ENCODE measurements at places on chromosomes 7 and 10.
A peak's percentile ranks its signal among the peaks of the same experiment; 100 is the strongest.

- DNase-seq = no peak
These were observed 162.3 kb downstream of the INHBA start for GRCh38 chr7:41540601-41541000.

DNA sequence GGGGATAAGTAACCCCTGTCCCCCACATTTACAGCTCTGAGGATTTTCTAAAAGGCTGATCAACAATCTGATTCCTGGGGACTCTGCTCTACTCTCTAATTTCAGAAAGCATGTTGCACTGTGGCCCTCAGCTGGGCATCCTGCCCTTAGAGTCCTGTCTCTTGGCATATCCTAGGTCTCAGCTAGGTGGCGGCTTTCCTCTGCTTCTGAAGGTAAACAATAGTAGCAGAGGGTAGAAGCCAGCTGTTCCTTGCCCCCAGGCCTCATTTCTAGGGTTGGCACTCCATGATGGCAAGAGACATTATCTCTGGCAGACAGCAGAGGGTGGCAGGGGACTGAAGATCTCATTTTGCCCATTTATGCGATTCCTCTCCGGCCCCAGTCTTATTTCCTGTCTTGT lies 77.0 kb downstream of the ADCYAP1R1 start:
- DNase-seq = no peak

GRCh38 chr7:106947244-106947728 lies 82.2 kb downstream of the PIK3CG start:
- peak; percentile 71 for DNase-seq

- DNase-seq = no peak
These were observed 1.3 kb downstream of the SEC61G start for GRCh38 chr7:54757711-54758110.

- peak; percentile 62 for DNase-seq
These were observed 184.0 kb upstream of the PLXNA4 start for GRCh38 chr7:132760244-132760623.

DNA sequence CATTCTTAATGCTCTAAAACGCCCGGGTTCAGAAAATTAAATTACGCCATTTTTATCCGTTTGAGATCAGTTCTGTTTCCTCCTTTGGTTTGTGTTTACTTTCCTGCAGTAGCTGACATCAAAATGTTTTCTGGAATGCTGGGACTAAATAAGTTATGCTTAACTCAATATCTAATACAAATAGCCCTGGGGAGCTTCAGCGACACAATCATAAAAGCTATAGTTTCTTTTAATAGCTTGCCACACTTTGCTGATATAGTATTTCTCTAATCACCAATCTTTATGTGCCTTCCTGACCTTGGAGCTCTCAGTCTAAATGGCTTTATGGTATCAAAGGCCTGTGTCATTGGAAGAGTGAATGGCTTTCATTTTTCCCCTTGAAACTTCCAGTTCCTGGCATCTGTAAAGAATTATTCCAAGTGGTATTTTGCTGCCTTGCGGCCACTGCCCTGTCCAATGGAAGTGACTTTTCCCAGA lies 202.7 kb downstream of the HDAC9 start:
- DNase-seq = no peak

GRCh38 chr10:70921285-70921684 lies 32.9 kb upstream of the PCBD1 start:
- peak; percentile 16 for DNase-seq

DNA sequence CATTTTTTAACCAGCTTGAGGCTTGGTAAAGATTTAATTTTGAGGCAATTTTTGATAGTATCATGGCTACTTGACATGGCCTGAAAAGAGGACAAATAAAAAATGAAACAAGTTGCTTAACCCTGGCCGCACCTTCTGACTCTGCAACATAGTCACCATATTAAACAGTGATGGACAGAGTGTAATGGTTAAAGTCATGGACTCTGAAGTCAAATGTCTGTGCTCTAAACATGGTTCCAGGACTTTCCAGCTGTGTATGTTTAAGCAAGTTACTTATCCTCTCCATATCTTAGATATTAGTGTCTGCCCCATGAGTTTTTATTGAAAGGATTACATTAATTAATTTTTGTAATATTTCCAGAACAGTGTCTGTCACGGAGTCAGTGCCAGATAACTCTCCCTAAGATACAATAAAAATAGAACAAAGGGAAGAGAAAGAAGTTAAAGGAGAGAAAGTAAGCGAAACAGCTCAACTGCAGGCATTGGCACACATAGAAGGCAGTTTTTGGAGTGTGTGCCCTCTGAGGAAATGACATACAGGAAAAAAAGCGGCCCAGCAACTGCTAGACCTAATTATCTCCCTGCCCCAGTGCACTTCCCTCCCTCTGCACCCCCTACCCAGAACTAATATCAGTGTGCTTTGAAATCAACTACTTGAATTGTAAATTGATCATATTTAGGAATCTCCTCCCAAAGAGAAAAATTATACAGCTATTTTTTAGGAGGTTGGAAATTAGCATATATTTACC lies 65.3 kb downstream of the MACC1 start:
- DNase-seq = no peak

GRCh38 chr10:368579-369220 lies 233.4 kb downstream of the ZMYND11 start:
- DNase-seq = no peak

DNA sequence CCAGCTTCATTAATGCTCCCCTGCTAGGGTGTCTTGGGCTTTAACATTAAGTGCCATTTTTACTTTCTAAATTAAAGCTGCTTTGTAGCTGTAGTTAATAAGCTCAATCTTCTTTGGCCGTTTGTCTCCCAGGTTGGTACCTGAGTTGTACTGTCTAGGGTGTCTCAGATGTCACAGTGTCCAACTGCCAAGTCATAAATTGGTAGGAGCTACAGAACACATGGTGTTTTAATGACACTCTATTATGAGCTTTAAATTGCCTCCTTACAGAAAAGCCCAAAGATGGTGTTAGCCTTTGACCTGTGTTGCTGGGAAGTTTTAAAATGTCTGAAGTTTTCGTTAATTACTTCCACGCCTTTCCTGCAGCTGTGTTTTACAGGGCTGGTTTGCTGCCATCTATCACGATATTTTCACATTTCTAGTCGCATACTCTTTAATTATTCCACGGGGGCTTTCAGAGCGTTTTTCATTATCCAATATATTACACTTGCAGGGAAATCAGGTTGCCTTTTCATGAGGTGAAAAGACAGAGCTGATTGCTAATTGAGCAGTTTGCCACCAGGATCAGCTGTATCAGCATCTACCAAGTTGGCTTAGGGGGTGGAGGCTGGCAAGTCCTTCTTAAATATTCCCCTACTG lies 247.8 kb upstream of the PLPP4 start:
- DNase-seq = no peak

- no peak for DNase-seq
These were observed 27.1 kb upstream of the TTYH3 start for GRCh38 chr7:2604608-2605174.

- peak; percentile 3 for DNase-seq
These were observed 142.9 kb upstream of the PCGF5 start for GRCh38 chr10:91077549-91078071.
